ENCODE measurements at places on chromosomes 13 and 19.

DNA sequence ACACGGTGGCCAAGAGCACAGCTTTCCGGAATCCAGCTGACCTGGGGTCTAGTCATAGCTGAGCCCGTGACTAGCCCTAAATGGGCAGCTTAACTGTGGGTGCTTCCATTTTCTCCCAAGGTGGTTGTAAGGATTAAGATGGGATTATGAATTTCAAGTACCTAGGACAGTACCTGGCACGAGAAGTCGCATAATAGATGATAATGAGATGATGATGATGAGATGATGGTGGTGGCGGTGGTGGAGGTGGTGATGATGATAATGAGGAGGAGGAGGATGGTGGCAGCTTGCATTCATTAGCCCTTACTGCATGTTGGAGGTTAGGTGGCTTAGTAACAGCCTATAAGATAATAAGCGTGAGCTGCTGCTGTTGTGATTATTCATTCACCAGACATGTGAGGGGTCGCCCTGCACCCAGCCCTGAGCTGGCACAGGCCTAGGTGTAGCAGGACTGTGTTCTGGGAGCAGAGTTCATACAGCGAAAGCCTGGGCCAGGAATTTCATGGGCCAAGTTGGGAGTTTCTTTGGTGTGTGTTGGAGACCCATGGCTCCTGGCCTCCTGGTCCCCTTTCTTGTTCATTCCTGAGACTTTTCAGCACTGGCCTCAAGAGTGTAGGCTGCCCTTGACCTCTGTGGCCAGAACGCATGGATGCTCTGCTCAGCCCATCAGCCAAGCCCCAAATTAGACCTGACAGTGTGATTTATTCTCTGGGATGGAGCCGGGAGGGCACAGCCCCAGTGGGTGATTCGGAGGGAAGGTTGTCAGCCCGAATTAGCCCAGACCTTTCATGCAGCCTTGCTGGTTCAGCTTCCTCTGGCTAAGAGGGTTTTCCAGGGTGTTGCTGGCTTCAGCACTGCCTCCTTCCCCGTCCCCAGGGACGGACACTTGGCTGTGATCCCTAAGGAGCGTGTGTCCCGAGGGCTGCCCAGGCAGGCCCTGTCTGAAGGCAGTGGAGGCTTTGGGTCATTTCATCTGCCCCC lies 128.8 kb downstream of the SIPA1L3 start:
- DNase-seq, result peak; percentile 65

DNA sequence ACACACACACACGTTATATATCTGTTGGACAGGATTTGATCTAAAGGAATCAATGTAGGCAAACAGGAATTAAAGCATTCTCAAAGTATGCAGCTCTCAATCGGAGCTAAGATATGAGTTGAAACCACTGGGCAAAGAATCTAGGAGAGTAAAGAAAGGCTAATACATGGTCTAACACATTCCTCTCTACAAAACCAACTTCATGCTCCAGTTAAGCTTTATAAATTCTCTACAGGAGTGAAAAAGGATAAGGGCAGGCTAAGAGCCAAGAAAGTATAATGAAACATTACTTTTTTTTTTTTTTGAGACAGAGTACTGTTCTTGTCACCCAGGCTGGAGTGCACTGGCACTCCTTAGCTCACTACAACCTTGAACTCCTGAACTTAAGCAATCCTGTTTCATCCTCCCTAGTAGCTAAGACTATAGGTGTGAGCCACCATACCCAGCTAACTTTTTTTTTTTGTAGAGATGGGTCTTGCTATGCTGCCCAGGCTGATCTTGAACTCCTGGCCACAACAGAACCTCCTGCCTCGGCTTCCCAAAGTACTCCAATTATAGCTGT lies 10.6 kb downstream of the FBXL3 start:
- DNase-seq, result no peak

DNA sequence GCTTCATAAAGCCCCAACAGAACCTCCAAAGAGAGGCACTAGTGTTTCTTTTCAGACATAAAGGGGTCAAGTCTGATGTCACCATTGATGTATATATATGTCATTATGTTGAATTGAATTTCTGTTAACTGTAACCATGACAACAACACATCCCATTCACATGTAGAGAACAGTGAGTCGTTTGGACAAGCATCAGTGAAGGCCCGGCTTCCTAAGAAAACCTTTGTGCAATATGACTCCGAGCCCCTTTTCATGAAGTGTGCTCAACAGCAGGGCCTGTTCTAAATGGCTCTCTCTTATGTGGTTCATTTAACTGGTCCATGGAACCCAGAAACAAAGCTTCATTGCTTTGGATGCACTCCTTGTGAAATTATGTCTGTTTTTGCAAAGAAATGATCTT lies 67.2 kb upstream of the UBL3 start:
- no peak for DNase-seq

GRCh38 chr19:29187676-29188075 lies 25.3 kb downstream of the UQCRFS1 start:
- no peak for DNase-seq

GRCh38 chr13:36163809-36164308 lies 32.7 kb upstream of the DCLK1 start:
- DNase-seq, result peak; percentile 83

- DNase-seq, result no peak
Observed at GRCh38 chr19:54154603-54155345, 4.7 kb downstream of the LENG1 start.

GRCh38 chr13:61170856-61171255 lies 244.8 kb downstream of the PCDH20 start:
- no peak for DNase-seq

GRCh38 chr19:15330801-15331418 lies 1.4 kb downstream of the BRD4 start:
- peak; percentile 28 for DNase-seq

- no peak for DNase-seq
Observed at GRCh38 chr13:39866722-39867121, 211.3 kb downstream of the COG6 start.

DNA sequence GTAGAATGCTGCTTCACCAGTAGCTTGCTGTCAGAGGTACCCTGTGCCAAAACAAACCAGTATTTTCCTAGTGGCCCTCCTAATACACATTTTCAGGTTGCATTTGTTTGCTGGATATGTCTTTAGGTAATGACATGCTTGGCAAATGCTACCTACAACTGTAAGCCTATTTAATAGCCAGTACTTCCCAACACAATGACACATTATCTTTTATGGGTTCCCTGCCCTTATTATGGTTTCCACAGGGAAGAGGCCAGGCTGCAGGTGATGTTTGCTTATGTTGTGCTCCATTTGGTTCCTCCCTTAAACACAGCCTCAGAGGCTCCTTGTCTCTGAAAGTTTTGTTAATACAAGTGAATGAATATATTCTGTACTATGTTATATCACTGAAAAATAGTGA lies 24.7 kb downstream of the FRY start:
- no peak for DNase-seq

DNA sequence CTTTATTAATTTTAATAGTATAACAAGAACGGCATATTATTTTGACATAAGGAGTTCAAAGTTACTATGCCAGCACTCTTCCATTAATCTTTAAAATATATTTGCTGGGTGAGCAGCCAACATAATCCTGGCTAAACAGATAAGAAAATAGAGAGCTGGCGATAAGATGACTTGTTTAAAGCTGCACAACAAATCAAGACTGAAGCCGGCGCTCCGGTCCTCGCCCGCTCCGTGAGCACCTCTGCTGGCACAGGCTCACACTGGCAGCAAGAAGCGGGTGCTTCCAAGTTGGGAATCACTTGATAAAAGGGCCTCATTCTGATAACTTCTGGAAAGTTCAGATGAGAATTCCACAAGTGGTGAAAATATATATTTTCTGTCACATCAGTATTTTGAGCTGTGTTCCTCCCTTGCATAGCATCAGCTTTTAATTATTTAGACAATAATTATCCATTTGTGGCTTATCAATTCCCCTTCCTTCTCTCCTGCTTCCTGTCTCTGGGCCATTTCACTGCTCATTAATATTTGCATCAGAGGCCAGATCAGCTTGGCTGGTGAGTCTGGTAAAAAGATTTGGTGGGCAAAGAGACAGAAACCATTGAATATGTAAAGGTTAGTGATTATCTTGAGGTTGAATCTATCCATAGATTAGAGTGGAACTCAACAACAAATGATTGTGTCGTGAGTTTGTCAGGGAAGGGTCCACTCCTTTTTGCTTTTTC lies 205.3 kb downstream of the MZT1 start:
- DNase-seq, result no peak
